ENCODE measurements at places on chromosomes 4 and X.
A peak's percentile ranks its signal among the peaks of the same experiment; 100 is the strongest.

DNA sequence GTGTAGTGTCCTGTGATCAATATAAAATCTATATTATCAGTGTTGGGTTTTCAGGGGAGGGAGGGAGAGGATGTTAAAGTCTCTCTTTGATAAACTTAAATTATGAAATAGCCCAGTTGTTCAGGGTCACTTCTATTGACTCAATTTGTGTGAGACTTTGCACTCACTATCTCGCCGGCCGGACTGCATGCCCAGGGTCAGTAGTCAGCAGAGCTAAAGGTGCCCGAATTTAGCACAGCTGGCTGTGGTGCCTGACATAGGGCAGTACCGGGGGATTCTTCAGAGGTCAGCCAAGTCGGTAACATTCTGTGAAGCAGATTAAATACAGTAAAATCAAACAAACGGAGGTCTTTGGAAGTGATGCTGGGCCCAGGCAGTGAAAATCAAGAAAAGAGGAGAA is 19.2 kb downstream of the GABRQ start:
- DNase-seq = no peak

DNA sequence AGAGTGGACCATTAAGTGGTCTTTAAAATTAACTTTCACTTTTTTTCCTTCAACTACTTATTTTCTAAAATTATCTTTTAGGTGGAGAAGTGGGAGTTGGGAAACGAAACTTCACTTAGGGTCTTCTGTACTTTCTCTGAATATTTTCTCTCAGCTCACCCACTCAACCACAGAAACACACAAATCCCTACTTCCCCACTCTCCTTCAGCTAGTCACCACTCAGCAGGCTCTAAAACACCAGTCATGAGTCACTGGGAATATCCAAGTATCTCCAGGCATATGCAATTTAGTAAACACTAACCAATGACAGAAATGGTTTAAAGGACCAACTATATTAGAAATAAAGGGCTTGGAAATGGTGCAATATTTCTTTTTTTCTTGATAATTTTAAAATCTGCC is 153.0 kb upstream of the RPS6KA6 start:
- DNase-seq = no peak

GRCh38 chrX:7711167-7711566 is 131.8 kb upstream of the VCX start:
- DNase-seq = no peak

DNA sequence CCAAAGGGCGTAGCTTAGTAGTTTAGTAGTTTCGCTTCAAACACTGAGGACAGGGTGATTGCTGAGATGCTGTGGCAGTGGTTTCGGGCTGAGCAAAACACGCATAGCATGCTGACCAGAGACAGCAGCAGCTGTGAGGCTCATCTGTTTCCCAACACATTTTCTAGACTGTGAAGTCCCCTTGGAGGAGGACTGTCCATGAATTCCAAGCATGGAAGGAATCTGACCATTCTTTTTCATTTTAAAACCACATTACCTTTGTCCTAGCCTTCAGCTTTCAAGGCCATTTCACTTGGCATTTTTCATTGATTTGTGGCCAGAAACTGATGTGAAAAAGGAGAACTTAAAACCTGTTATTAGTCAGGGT is 240.9 kb downstream of the PALLD start:
- DNase-seq = no peak

DNA sequence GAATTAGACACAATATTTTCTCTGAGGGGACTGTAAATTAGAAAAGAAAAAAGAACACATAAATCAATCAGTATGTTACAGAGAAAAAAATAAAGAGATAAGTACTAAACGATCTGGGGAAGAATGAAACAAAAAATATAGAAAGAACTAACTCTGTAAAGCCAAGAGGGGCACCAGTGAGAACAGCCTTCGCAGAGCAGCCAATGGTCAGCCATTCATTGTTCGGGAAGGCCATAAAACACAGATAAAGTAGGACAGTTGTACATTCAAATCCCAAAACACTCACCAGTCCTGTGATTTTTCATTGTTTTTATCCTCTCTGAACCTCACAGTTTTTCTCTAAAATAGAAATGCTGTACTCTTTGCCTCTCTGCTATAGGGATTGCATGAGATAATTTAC is 127.9 kb downstream of the NEK1 start:
- DNase-seq = no peak

GRCh38 chrX:148713981-148714380 is 213.6 kb downstream of the AFF2 start:
- DNase-seq = no peak

GRCh38 chr4:85107553-85107952 is 141.1 kb upstream of the WDFY3 start:
- no peak for DNase-seq

DNA sequence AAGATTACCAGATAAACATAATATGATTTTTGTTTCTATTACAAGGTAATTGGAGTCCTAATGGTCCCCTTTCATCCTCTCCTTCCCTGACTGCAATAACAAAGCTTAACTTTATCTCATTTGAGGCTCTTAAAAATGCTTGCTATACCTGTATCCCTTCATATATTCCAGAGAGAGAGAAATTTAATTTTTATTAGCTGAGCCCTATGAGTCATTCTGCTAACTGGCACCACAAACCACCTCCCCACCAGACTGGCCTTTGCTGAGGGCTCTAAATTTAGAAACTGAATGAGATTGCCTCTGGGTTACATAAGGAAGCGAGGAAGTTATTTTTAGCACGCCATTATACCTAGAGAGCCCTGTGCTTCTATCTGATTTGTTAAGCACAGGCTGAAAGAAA is 27.4 kb downstream of the CBLL2 start:
- DNase-seq = peak; percentile 91

DNA sequence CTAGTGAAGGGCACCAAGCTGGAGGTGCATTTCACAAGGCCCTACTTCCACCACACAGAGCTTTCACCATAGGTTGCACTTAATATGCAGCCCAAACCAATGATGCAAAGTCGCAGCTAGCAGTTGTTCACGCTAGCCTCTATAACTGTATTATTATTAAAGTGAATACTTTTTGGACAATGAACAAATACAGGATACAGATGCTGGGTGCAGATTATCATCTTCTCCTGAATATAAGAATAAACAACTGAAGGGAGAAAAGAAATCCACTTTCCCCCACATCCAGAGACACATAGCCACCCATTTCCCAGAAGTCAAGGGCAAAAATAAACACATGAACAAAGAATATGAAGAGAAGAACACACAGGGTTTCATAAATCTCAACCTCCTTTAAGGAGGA is 107.2 kb downstream of the PRDM5 start:
- DNase-seq = no peak

DNA sequence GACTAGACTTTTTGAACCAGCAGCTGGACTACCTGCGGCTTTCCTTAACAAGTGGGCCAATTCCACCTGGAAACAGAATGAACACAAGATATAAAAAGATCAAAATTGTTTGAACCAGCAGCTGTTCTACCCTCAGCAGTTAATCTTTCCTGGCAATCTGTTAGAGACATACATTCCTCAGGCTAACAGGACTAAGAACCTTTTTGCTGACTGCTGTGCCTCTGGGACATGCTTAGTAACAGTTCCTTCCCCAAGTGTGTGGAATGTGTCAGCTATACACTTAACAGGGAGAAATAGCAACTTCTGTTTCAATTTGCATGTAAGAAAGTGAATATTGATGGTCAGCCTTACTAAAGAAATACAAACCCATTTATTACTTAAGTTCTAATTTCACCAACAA is 554.4 kb downstream of the ARAP2 start:
- no peak for DNase-seq

- no peak for DNase-seq
These were observed 52.8 kb upstream of the SRPX start for GRCh38 chrX:38273453-38273852.

GRCh38 chr4:170420255-170420693 is 330.5 kb upstream of the AADAT start:
- DNase-seq = no peak

DNA sequence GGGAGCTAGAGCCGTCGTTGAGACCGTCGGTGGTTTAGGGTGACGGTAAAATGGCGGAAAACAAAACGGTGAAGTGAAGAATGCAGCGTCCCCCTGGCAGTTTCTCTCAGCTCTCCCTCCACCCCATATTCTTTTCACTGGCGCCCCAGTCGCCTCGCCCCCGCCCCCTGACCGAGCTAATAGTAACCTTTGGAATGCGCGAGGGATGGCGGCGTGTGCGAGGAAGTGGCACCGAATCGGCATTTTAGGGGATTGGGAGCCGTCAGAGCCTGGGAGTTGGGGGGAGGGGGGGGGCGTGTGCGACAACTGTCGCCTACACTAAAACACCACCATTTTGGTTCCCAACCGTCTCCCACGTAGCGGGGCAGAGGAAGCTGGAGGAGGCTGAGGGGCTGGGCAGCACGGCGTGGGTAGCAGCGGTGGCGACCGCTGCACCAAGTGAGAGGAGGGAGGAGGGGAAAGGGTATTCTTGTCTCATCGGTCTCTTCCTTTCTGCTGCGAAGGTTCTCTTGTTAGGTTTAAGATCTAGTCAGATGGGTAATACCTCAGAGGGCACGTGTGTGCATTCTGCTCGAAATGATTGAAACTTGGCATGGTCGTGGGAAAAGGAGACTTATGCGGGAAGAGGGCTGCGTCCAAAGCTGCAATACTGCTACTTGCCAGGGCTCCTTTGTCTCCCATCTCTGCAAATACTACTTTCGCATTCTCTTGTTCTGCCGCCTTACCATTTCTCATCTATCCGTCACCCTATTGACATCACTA is 840 bp downstream of the ZNF711 start:
- peak; percentile 37 for DNase-seq

DNA sequence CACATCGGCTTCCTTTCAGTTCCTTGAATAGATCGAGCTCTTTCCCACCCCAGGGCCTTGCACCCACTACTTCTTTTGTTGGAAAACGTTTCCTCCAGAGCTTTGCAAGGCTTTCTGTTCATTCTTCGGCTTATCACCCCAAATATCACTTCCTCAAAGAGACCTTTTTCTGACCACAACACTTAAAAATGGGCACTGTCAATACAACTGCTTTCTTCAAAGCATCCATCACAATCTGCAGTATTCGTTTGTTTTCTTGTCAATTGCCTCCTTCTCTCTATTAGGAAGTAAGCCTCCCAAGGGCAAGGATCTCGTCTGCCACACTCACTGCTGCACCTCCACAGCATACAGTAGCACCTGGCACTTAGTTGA is 17.7 kb upstream of the CENPU start:
- DNase-seq = no peak

GRCh38 chr4:168502861-168503260 is 6.0 kb downstream of the PALLD start:
- DNase-seq = no peak

- DNase-seq = no peak
These were observed 50.3 kb downstream of the NELFA start for GRCh38 chr4:1958276-1959103.

GRCh38 chr4:7524064-7524682 is 89.4 kb upstream of the PSAPL1 start:
- no peak for DNase-seq

DNA sequence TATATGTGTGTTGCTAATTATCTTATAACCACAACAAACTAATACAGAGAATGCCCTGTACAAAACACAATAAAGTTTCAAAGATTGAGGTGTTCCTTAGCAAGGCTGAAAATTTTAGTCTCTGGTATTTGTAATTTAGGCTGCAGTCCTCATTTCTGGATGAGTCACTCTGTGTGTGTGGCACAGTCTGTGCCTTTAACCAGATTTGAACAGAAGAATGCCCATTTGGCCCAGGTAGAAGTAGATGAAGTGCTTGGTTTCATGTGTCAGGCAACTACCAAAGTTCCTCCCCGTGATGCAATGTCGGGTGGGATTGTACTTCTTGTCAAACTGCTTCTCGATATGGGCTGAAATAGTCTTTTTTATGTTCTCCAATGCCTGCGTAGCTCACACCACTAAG is 91.6 kb upstream of the H2AZ1 start:
- no peak for DNase-seq

DNA sequence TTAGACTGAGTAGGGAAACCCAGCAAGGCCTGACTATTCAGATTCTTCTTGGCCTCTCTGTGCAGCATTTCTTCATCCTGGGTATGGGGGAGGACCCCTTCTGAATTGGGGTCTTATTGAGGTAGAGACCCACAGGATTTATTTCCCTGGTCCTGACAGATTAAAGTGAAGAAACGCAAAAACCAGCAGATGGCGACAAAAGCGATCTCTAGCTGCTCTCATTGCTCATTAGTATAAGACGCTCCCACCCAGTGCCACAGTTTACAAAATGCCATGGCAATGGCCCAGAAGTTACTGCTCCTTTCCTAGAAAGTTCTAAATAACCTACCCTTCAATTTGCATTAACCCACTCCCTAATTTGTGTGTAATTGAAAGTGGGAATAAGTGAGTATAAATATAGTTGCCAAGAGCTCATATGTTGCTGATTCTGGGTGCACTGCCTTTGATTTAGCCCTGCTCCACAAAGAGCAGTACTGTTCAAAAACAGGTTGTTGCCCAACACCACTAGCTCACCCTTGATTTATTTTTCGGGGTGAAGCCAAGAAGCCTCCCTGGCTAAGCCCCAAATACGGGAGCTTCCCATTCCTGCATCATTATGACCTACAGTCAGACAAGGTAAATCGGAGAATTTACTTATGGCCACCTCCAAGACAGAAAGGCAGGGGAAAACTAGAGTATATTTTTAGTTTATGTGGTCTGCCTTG is 3.7 kb upstream of the BEX4 start:
- no peak for DNase-seq

DNA sequence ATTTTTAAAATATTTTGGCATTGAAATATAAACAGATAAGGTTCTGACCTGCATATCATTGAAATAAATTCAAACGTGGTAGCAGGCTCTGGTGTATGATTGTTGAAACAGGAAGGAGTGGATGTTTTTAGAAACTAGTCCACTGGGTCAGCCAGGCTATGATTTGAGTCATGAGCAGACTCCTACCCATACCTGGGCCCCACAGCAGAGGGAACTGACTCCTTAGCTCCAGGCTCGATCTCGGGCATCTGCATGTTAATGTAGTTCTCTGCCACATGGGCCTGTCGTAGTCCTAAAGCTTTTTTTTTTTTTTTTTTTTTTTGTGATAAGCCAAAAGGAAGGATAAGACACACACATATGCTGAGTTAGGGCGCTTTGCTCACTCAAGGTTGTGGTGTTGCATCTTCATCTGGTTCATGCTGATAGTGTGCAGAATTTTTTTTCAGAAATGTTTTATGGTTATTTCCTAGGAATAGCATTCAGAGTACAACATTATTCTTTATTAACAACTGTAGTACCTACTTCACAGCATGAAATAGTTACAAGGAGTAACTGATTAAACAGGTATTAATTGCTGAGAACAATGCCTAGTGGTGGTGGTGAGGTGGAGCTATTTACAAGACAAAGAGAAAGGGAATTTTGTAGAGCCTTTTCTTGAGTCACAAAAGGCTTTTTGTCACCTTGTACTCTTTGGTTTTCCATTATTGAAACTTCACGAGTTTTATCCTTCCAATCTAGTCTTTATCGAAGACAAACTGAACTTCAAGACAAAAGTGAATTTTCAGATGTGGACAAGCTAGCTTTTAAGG is 27.3 kb downstream of the OFD1 start:
- no peak for DNase-seq

GRCh38 chr4:119284876-119285780 is 36.8 kb downstream of the FABP2 start:
- DNase-seq = no peak

DNA sequence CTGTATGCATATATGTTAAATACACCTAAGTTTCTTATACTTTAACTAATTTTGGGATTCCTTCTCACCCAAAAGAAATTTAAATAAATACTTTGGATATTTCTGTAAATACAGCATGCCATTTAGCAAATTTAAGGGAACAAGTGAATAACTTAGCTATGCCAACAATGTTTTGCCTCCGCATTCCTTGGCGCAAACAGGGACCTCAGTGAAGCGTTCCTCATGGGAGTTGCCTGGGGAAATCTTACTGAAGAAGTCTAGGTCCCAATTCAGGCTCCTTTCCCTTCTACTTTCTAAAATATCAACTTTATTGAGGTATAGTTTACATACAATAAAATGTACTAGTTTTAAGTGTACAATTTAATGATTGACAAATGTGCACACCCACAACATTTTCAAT is 25.0 kb downstream of the COL4A5 start:
- no peak for DNase-seq
